Nephron progenitor cell (in vitro differentiated cells): ENCODE measurements at places on chromosomes 16 and 17.

DNA sequence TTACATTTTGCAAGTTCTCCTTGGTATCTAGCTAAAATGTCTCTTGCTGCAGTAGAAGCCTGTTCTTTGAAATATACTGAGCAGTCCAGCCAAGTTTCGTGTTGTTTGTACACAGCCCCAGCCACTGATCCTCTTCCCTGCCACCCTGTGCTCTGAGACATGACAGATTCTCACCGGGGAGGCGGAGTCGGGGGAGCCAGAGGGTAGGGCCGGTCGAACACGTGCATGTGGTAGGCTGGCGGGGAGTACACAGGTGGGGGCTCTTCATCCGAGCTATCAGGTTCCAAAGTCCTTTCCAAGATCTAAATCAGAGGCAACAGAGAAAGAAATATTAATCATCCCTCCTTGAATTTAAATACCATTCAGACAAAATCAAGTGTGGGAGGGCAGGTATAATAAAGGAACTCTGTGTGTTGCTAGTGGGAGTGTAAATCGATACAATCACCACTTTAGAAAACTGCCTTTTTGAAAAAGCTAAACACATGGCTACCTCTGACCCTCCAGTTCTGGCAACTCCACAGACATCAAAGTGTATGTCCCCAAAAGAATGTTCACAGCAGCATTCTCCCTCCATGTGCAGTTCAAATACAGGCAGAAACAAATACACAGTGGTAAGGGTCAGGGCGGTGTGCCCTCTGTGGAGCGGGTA, 29.7 kb upstream of the MRPS23 start:
- DNase-seq = peak; percentile 55

DNA sequence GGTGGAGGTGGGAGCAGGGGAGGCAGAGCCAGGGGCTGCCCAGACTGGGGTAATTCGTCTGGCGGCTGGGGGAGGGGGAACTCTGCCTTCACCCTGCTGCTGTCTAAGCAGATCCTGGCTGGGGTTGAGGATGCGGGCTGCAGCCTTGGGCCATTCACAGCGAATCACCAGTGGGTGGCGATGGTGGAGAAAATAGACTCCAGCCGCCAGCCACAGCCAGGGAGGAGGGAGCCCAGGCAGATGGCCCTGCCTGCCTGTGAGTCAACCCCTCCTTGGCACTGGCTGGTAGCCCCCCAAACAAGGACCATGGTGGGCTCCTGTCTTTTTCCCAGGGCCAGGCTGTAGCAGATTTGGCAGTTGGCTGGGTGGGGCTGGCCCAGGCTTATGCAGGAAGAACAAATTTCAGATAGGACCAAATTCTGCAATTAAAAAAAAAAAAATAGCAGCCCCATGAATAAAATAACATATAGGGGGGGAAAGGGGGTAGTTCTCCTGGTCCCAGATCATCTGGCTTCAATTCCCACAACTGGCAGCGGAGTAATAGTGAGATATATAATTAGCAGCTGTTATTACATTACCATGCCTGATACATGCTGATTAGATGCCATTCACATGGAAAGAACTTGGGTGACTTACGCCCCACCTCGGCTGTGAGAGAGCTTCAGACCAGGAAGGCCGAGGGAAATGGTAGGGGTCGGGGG, 41.5 kb upstream of the CDH5 start:
- DNase-seq = peak; percentile 44

DNA sequence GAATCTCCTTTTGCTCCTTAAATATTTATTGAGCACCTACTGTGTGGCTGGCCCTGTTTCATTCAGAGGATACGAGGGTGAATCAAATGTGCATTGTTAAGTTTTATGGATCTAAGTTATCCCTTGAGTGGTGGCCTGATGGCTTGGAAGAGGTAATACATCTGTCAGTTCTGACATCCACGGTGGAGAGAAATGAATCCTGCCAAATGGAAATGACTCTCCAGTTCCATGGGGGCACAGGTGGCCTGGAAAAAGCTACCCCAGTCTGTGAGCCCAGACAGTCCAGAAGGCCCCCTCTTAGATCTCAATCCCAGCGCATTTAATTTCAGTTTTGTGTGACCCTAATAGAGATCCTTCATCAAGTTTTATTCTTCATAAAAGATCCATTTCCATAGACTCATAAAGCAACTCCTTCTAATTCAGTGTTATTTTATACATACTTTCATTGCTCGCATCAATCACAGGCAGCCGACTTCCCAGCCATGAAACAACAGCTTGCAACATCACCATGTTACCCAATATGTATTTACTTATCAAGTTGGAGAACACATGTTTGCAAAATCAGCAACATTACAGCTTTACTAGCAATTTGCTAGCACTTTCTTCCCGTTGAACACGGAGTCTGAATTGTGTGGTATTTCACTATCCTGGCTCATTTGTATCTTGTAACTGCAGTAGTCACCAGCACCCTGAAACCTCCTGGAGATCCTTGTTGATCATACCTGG, 334.8 kb upstream of the HSBP1 start:
- no peak for DNase-seq

- DNase-seq = no peak
Observed at GRCh38 chr17:12386225-12386624, 279.5 kb upstream of the MYOCD start.

DNA sequence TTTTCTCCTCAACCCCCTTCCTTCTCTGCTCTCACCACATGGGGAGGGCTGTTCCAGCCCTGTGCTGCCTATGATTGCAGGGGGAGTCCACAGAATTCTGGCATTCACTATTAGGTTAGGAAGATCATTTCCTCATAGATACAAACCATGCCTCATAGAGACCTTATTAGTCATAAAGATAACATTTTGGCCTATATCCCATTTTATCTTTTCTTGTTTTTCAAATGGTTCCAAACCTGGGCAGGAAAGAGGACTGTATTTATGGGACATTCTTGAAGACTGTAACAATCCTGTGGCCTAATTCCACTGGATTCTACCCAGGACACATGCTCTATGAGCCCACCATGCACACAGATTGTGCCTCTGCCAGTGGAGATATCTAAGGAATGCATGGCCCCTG, 51.7 kb downstream of the ASIC2 start:
- DNase-seq = no peak

- no peak for DNase-seq
Observed at GRCh38 chr16:10871157-10871991, 5.6 kb upstream of the CIITA start.

GRCh38 chr17:17737961-17738894, 57.0 kb downstream of the RAI1 start:
- DNase-seq = peak; percentile 75

DNA sequence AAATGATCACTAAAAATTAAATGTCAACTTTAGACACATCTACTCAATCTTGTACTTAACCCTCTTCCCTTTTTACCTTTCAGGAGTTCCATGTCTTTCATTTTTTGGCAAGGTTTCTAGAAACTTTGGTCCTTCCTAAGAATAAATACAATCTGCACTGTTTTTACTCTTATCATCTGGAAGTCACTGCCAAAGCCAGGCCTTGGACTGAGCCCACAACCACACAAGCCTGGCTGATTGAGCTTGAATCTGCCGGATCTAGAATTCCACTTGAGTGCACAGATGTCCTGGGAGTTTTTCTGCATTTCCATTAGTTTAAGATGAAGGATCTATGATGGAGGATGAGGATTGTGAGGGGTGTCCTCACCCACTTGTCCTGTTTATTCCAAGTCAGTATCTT, 126.1 kb downstream of the VPS53 start:
- DNase-seq = no peak

GRCh38 chr17:61368832-61369450, 30.7 kb upstream of the TBX2 start:
- DNase-seq = no peak

DNA sequence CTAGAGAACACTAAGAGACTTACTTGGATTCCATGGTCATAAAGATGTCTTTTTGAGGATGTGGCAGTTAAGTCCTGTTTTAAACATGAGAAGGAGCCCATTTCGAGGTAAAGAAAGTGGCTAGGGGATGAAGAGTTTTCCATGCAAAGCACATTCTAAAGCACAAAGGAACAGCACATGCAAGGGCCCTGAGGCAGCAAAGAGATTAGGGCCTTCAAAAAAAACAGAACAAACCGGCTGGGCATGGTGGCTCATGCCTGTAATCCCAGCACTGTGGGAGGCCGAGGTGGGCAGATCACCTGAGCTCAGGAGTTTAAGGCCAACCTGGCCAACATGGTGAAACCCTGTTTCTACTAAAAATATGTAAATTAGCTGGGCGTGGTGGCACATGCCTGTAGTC, 79.8 kb downstream of the AKAP1 start:
- DNase-seq = no peak

- DNase-seq = no peak
Observed at GRCh38 chr17:59620064-59620359, 317 bp downstream of the CLTC start.

DNA sequence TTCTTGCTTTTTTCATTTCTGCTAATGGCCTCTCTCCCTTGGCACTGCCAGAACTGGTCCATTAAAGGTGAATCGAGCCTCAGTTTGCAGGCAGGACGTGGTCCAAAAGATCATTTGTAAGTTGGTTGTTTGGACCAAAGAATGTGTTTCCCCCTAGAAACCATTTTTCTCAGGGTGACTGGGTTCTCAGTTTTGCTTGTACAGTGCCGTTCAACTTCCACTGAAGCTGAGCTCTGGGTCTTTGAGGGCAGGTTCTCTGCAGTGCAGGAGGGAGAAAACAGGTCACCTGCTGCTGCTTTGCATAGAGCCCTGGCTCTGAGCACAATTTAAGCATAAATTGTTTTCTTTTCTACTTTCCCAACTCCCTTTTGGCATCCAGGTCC, 9.0 kb upstream of the AMZ2 start:
- no peak for DNase-seq

DNA sequence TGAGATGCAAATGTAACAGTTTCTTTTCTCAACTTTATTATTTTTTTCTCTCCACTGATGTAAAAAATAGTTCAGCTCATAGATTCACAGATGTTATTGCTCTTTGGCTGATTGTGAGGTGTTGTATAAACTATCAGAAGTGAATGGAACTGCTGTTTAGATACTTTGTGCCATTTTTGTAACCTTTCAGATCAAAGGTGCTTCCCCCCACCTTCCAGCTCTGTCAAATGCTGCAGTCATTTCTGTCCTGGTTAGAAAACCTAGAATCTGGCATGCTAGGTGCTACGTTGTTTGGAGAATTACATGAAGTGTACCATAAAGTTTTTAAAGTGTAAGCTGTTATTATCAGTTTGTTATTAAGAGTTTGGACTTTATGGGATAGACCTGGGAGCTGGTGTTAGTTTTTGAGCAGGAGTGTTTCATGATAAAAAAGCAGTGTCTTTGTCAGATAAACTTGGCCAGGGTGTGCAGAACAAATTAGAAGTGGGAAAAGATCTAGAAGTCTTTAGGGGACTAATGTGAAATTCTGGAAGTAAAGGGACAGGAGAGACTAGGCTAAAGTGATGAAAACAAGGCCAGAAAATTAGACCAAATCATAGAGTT, 1.8 kb upstream of the WIPI1 start:
- no peak for DNase-seq

GRCh38 chr16:14215941-14216340, 144.8 kb downstream of the MRTFB start:
- no peak for DNase-seq

GRCh38 chr17:56431736-56432135, 161.8 kb upstream of the NOG start:
- DNase-seq = no peak

- DNase-seq = no peak
Observed at GRCh38 chr17:83081684-83082201, 2.3 kb downstream of the METRNL start.
